Stimulated activated CD8-positive, alpha-beta memory T cell treated with anti-CD3 and anti-CD28 coated beads, Interleukin-7, amount 100 ng/mL, for 4 hours (primary cell): ENCODE measurements at places on chromosomes 7 and 10.

DNA sequence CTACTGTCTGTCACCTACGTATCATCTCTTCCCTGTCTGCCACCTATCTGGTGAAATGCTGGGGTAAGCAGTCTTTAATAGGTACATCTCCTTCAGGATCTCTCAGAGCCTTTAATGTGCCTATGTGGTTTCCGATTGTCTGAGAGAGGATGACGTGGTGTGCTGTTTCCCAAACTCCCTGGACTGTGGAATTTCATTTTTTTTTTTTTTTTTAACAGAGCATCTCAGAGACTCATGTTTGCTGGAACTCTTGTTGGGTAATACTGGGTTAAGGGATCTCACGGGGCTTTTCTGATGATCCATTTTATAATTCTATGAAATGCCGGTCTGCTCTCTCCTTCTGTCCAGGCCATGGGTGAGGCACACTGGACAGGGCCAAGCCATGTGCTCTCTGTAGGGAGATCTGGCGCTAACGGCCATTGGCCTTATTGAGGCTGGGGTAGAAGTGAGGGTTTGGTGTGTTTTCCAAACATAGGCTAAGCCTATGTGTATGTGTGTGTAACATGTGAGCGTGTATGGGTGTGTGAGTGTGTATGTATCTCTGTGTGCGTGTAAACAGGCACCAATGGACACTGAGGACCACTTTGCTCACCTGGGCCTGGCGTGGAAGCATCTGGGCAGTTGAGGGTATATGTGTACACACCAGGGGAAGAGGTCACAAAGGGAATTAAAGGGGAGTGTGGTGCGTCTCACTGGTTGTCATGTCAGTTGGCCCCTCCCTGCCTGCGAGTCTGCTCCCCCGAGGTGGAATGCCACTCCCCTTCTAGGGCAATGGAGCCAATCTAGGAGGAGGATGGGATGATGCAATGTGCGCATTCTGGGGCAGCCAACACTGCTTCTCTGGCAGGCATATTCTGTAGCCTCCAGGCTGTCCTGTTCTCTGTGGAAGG lies 7.8 kb downstream of the ADRA2A start:
- no peak for DNase-seq

GRCh38 chr7:14834456-14834855 lies 68.1 kb downstream of the DGKB start:
- DNase-seq: no peak

- no peak for DNase-seq
Observed at GRCh38 chr7:50367100-50367499, 62.6 kb downstream of the IKZF1 start.

GRCh38 chr7:11714205-11714604 lies 117.8 kb downstream of the THSD7A start:
- no peak for DNase-seq

- DNase-seq: no peak
Observed at GRCh38 chr7:136309407-136309806, 332.2 kb upstream of the MTPN start.

- no peak for DNase-seq
Observed at GRCh38 chr10:21747809-21748208, 213.8 kb downstream of the MLLT10 start.

DNA sequence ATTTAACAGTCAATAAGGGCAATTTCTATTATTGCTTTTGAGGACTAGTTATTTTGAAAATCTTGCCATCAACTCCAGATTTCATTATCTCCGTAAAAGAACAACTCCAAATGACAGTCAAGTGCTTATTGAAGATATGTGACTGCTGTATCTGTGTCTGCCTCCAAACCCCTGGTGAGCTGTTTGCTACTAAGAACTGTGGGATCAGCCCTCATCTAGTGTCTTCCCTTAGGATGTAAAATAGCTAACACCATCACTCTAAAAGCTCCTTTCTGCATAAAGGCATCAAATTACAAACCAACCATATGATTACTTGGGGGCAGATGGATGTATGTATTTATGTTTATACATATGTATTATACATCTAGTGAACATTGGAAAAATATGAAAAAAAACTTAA lies 70.8 kb upstream of the SLC13A1 start:
- no peak for DNase-seq

GRCh38 chr7:42097752-42098151 lies 139.3 kb downstream of the GLI3 start:
- no peak for DNase-seq

- no peak for DNase-seq
Observed at GRCh38 chr7:123724817-123725253, 24.0 kb downstream of the WASL start.

- DNase-seq: no peak
Observed at GRCh38 chr7:52257890-52258289, 777.5 kb upstream of the POM121L12 start.

DNA sequence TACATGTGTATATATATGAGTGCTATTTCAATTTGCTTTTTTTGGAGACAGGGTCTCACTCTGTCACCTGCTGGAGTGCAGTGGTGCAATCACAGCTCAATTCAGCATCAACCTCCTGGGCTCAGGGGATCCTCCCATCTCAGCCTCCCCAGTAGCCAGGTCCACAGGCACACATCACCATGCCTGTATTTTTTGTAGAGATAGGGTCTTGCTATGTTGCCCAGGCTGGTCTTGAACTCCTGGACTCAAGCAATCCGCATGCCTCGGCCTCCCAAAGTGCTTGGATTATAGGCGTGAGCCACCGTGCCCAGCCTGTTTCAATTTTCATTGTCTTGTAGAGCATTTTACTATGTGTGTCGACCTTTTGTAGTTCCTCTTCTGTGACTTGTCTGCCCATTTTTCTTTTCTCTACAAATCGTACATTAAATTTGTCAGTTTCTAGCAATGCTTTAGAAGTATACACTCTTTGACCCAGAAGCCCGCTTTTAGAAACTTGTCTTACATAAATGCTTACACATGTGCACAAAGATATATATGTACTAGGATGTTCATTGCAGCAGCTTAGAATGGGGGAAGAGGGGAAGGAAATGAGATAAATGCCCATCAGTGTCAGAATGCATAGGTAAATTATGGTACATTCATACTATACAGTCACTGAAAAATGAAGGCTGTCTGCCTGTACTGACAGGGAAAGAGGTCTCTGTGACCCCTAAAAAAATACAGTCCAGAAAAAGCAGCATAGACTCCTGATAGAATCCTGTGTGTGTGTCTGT lies 12.2 kb upstream of the RFC2 start:
- DNase-seq: no peak

DNA sequence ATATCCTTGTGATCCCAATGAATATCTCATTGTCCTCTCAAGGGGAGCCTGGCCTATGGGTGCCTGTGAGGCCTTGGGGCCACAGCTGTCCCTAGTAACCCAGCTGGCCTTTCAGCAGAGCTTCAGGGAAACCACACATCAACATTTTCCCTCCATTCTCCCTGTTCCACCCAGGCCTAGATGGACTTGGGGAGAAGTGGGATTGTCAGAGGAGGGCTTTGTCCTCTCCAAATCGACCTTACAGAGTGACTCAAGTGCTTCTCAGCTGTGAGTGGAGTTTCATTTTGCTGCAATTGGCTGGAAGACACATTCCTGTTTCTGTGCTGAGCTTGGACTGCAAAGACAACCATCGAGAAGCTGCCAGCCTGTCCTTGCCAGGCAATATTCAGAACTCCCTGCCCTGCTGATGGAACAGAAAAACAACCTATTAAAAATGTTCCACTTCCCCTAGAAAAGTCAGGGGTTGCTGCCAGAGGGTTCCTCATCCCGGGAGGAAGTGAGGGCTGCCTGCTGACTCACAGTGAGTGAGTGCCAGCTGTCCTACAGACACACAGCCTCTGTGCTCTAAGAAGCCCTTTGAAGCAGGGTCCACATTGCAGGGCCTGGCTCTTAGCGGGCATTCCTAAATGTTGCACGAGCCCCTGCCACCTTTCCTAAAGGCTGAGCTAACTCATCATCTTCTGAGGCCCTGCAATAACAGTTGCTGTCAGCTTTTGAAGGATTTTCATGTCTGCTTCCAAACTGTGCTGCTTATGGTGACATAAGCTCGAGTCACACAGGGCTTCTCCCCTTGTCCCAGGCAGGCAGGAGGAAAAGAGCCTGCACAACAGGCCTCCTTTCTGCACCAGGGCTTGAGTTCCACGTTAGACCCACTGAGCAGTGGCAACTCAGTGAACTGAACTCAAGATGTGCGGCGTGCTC lies 20.5 kb downstream of the STRA8 start:
- no peak for DNase-seq

DNA sequence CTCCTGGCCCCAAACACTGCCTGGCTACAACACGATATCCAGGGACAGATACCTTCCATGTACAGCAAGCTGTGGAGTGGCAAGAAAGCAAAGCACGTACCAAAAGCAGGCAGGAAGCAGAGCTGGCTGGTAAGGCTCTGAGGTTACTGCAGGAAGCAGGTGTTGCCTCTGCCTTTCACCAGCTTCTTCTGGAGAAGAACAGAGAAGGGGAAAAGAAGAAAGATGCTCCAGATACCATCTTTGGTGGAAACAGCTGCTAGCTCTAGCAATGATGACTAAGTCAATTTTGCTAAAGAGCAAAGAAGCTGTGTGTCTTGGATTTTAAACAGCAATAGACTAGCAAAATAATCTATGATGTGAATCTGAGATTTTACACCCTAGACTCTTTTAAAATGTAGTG lies 34.9 kb upstream of the PRSS1 start:
- DNase-seq: no peak

GRCh38 chr7:8295638-8296361 lies 33.8 kb upstream of the ICA1 start:
- peak; percentile 8 for DNase-seq

DNA sequence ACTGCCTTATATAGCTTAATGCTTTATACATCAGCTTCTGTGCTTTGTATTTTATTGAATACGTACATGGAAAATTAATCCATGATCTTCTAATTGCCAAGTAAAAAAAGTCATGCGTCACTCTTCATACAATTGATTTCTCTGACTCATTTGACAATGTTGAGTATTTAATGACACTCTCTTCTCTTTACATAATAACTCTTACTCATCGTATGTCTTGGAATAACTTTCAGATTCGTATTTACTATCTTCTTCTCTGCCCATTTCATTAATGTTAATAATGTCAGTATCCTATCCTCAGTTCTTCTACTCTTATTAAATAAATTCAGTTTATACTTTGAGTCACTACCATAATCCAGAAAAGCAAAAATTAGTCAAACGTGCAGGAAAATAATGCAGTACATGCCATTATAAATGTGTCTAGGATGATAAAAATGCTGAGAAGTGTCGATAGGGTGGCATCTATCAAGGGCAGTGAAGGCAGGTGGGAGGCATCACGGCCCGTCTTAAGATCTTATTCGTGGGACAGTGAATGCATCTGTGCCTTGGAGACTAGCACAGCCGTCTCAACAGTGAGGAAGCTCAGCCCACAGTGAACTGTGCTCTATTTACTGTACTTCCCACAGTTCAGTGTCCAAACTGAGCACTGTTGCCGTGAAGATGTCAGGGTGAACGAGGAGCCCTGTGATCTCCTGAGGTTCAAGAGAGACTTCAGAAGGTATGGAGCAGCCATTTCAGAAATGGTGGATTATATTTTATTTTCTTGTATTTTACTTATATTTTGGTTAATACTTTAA lies 39.8 kb upstream of the AKR1E2 start:
- DNase-seq: no peak

DNA sequence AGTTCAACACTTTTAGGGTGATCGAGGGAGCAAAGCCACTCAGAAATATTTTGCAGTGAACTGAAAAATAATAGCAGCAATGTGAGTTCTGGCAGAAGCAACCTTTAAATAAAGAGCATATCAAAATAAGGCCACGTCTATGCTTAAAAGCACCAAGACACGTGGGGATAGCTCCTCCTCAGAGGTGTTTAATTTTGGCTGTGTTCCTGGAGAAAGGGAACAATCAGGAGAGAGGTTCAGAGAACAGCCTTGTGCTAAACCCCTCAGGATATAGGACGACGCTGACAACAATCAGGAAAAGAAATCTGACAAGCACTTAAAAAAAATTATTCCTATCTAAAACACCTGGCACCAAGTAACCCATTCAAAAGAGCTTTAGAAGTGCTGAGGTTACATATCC lies 471.9 kb upstream of the CELF2 start:
- no peak for DNase-seq

DNA sequence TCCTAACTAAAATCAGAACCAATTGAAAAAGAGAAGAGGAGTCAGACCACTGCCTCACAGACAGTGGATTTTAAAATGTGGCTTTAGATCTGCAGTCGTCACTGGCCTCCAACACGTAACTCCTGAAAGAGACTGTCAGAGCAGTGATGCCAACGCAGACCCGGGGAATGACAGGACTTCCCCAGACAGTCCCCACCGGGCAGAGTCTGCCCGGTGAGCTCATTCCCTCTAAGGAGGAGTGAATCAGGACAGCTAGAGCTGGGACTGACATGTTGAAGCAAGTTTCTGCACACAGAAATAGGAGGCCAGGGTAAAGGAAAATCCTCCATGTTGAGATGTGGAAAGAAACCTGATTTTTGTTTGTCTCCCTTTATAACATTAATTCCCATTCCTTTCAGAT lies 105.0 kb downstream of the TES start:
- no peak for DNase-seq

DNA sequence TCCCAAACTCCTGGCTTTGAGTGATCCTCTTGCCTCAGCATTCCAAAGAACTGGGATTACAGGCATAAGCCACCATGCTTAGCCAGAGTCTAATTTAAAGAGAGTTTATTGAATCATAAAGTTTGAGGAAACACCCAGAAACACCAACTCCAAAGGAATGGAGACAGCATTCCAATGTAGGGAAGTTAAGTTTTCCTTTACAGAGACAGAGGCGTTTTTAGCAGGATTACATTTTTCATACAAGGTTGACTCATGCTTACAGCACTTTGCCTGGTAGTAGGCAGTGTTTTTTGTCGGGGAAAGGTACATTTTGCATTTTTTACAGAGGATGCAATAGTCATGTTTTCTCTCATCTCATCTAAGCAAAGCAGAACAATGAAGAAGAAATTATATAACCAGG lies 18.9 kb upstream of the OPN4 start:
- DNase-seq: no peak

DNA sequence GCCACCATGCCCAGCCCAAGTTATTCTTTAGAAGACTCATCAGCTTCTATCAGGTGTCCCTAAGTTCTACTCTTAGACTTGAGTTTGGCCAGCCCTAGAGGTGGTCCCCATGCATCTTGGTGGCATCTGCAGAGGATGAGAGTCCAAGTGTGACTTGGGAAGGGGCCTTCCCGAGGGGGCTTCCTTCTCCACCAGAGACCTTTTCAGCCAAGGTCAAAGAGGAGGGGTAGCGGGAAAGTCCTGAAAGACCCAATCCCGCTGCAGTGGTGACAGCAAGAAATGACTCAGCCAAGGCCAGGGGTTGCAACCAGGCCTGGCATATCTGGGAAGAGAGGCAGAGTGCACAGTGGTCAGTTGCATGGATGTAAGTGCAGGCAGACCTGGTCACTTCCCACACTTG lies 61.7 kb upstream of the MGMT start:
- no peak for DNase-seq

DNA sequence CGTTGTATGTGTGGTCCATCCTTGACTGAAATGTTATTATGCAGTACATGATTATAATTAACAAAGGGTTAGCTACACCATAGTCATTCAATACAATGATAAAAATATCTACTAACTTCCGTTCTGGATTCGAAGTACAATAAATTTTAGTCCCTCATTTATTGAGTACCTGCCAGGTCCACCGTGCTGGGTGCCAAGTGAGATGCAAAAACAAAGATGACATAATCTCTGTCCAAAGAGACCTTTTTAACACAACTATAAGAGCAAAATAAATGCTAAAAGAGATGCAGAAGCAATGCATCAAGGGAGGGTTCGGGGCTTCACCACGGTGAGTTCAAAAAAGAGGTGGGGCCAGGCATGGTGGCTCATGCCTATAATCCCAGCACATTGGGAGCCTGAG lies 33.1 kb downstream of the LAMB1 start:
- DNase-seq: no peak
